SW 1271 (cell line): ENCODE measurements at places on chromosomes 6 and 20.

DNA sequence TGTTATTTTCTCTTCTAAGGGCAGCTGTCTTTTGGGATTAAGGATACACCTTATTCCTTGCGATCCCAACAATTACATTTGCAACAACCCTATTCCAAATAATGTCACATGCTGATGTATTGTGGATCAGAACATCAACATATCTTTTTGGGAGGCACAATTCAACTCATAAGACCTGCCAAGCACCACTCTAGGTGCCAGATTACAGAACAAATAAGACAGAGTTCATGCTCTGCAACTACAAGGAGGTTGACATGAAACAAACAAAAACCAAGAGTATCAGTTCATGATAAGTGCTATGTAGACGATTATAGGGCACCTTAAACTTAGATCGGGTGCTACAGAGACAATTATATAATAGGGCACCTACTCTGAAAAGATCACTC lies 203.2 kb upstream of the SGK1 start:
- DNase-seq: no peak

DNA sequence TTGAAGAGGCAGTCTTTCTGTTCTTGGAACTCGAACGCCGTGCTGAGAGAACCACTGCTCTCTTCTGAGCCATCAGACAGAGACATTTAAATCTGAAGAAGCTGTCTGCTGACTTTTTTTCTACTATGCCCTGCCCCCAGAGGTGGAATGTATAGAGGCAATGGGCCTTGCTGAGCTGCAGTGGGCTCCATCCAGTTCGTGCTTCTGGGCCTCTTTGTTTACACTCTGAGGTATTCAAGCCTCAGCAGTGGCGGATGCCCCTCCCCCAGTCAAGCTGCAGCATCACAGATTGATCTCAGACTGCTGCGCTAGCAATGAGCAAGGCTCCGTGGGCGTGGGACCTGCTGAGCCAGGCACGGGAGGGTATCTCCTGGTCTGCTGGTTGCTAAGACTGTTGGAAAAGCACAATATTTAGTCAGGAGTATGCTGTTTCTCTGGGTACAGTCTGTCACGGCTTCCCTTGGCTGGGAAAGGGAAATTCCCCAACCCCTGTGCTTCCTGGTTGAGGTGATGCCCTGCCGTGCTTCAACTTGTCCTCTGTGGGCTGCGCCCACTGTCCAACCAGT lies 526.8 kb downstream of the CD109 start:
- no peak for DNase-seq

DNA sequence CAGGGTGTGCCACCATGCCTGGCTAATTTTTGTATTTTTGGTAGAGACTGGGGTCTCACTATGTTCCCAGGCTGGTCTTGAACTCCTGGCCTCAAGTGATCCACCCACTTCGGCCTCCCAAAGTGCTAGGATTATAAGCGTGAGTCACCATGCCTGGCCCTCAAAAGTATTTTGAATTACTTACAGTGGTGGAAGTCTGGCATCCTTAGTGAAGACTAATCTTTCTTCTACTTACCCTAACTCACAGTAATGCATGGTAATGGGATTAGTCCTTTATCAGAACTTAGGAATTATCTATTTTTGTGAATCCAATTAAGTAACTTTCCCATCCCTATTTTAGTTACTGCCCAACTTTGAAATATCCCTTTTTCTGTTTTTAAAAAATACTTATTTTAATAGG lies 3.9 kb downstream of the RWDD1 start:
- no peak for DNase-seq

DNA sequence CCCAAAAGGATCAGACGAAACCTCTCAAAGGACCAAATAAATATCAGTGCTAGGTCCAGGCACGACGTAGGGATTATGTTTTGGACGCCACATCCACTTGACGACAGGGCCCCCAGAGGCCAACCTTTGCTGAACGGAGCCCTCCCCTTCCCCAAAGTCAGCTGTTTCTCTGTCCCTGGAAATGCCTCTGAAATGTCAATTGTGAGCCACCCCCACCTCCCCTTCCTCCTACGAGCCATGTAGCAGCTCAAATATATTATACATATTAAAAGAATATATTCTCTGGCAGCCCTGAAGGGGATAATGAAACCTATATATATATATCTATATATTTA lies 39.6 kb upstream of the BLCAP start:
- no peak for DNase-seq

GRCh38 chr6:127185437-127185995 lies 67.0 kb downstream of the RSPO3 start:
- no peak for DNase-seq

DNA sequence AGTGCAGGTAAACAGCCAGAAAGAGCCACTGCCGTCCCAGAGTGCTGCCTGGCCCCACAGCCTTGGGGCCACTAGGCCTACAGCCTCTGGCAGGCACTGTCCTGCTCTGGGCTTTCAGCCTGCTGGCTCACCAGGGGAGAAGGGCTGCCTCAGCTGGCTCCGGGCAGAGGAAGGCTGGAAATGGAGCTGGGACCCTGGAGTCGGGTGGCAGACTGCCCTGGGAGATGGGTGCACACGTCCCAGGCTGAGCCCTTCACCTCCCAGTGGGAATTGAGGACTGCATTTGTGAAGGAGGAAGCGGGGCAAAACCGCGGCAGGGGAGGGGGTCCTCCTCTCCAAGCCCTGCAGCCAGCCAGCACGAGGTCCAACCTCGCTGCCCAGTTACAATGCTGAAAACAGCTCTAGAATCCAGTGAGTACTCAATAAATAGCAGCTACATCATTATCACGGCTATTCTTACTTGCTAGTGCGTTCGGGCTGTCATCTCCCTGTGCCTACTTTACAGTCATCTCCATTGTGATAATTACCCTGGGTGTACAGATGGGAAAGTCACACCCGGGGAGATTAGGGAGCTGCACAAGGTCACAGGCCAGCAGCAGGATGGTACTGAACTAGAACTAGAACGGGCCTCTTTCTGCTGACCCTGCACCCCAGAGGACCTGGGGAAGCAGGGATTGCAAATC lies 13.1 kb downstream of the ACSS1 start:
- no peak for DNase-seq

- DNase-seq: no peak
Observed at GRCh38 chr6:113147544-113147943, 709.6 kb upstream of the MARCKS start.

DNA sequence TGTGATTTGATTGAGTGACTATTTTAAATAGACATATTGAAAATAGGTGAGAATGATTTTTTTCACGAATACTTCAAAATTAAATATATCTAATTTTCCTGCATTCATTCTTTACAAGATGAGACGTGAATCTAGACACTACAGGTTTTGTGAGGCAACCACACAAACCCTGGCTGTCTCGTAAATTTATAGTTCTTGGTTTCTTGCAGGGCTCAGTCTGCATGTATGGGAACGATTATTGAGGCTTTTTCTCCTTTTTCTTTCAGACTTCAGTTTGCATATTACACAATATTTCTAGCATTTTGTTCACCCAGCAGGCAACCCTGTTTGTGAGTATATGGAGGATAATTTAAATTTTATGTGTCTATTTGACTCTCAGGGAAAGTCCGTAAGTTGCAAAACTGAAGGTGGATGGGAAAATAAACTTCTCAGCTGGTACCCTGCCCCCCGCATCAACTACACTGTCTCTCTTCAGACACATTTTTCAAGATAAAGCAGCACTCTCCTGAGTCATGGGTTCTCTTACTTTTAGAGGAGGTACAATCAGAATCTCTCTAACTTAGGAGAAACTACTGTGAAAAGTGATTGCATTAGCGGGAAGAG lies 1349.3 kb downstream of the GRIK2 start:
- no peak for DNase-seq

DNA sequence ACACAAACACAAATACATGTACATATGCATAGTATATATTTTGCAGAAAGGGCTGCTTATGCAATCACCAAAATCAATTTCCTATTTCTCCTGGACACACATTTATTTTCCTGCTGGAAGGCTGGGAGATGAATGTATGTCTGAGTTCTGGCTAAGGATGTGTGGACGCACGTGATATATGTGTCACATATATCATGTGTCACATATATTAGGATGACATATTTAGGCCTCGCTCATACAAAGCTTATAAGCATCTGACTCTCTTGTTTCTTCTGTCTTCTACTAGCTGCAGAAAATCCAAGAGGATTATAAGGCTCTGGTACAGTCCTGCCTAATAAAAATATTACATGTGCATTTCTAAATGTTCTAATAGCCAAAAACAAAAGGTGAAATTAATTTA lies 47.2 kb upstream of the TFAP2D start:
- DNase-seq: no peak

DNA sequence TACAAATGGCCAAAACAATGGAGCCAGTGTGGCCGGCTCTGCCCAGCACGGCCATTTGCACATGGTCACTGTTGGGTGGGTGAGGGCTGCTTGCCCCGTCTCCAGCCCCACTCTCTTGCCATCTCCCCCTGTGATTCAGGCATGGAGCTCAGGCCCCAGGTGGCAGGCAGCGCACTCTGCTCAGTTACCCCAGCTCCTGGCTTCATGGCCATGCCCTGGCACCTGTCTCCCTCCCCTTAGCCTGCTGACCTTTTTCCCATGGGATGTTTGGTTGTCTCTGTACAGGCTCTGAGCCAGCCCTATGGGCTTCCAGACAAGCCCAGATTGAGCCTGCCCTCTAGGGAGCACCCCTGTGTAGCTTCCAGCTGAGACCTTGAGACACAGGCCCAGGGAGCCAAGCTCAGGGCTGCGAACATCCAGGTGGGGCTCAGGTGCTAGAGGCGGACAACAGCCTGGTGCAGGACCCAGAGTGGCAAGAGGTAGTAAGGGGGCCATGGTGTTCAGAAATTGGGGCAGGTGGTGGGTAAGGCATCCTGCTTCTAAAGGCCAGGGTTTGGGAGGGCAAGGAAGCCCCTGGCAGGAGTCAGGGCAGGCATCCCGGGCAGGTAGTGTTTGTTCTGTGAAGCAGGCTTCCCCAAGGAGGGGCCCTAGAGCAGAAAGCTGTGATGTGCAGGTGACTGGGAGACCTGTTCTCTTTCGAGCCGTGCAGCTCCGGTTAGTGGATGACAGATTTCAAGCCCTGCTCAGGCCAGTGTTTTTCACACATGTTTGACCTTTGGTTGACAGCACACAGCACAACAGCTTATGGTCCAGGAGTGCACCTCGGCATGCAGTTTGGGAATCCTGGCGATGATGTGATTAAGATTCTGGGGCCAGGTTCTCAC lies 17.7 kb downstream of the SYNJ2 start:
- DNase-seq: no peak

- DNase-seq: no peak
Observed at GRCh38 chr20:34268145-34268544, 26.9 kb downstream of the ASIP start.

- DNase-seq: no peak
Observed at GRCh38 chr20:38725148-38725901, 1.0 kb downstream of the SLC32A1 start.

DNA sequence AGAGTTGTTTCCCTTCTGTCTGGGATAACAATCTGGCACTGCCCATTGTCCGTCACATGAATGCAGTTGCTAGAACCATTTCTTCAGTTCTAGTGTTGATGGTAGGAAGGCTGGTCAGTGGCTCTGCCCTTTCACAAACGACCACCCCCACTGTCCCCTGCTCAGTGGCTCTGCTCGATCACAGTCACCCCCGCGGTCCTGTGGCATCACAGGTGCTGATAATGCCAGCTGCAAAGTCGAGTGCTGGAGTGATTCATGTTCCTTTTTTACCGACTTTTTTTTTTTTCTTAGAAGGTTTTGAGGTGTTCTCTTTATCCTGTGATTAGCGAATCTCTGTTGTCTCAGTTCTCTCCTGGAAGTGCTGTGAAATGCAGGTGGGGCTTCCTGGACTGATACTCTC lies 22.8 kb downstream of the FAM120B start:
- DNase-seq: no peak

GRCh38 chr6:166435574-166435973 lies 52.8 kb upstream of the MPC1 start:
- no peak for DNase-seq

GRCh38 chr20:1712634-1713624 lies 55.4 kb upstream of the SIRPG start:
- DNase-seq: no peak

DNA sequence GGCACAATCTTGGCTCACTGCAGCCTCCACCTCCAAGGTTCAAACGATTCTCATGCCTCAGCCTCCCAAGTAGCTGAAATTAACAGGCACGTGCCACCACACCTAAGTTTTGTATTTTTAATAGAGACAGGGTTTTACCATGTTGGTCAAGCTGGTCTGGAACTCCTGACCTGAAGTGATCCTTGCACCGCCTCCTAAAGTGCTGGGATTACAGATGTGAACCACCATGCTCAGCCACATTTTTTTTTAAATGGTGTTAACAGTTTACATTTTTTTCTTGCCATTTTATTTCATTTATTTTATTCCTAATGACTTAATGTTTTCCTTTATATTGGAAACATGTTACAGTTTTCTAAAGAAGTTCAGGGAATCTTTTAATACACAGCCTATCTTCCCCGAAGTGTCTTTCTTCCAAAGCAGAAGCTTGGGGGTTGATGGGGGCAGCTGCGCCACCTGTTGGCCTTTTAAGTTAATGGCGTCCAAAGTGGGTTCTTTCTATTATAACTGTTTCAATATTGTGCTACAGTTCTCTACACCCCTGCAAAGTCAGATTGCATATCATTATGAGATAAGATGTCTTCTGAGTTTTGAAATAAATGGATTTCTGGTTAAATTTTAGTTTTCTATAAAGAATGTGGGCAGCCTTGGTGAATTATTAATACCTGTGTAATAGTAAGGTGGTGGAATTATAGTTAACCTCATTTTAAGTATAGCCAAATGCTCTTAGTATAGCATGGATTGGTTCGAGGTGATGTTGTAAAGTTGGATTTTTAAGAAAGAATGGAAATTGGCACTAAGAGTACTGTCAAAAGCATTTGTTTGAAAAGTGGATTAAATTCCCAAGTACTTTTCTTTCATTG lies 42.0 kb upstream of the PLCG1 start:
- no peak for DNase-seq

- DNase-seq: no peak
Observed at GRCh38 chr6:4460586-4461475, 315.4 kb upstream of the CDYL start.

GRCh38 chr6:11632795-11633511 lies 95.4 kb downstream of the TMEM170B start:
- no peak for DNase-seq

DNA sequence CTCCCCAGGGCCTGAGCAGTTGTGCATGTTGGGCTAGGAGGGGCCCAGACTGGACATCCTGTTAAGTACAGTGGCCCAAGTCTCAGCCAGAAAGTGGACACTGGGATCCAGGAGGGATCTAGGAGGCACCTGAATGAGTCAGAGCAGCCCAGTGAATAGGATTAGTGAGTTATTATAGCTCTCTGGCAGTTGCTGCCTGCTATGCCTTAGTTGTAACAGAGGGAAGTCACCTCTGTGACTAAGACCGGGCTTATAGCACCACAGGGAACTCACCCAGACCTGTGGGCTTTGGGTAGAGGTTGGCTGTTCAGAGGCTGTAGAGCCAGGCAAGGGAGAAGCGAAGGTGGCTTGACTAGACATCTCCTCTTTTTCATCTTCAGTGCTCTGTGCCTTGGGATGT lies 39.0 kb upstream of the AAR2 start:
- no peak for DNase-seq
